ENCODE measurements at places on chromosomes 11 and 22.

GRCh38 chr11:33018840-33019239 lies 3.2 kb downstream of the DEPDC7 start:
- DNase-seq: no peak

DNA sequence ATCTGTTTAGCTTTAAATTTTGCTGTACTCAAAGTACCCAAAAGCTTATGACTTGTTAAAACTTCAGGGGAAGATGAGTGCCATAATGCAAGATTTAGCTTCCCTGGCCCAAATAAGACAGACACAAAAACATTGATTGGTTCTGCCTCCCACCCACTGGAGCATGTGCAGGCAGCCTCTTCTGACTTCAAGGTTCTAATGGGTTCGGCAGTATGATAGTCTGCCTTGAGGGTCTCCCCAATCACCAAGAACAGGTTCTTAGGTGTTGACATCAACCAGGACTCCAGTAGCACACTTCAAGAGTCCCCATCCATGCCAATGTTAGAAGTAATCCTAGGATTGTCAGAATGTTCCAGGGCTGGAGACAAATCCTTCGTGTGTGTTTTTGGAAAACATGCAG lies 12.5 kb downstream of the EIF4G2 start:
- DNase-seq: no peak

DNA sequence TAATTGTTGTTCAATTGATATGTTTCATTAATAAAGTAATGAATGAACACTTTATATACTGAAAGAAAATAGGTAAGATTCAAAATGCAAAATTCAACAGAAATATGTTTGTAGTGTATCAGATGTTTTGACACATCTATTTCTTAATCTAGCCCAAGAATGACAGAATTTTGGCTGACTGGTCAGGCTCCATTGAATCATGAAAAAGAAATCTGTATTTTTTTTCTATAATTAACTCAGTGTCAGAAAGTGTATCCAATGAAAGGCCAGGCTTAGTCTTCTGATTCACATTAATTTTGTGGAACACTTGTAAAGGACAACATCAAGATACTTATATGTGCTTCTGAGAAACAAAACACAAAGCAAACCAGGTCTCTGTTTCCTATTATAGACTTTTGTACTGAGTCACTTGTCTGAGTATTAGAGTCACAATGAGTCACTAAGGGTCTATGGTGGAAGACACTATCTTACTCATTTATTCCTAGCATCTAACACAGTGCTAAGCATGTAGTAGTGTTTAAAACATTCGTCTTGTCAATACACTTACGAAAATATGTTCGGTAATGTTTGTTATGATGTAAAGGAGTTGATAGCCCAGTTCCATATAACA lies 297.7 kb upstream of the CCDC90B start:
- no peak for DNase-seq

- DNase-seq: no peak
Observed at GRCh38 chr11:12214751-12215150, 104.4 kb downstream of the MICAL2 start.

DNA sequence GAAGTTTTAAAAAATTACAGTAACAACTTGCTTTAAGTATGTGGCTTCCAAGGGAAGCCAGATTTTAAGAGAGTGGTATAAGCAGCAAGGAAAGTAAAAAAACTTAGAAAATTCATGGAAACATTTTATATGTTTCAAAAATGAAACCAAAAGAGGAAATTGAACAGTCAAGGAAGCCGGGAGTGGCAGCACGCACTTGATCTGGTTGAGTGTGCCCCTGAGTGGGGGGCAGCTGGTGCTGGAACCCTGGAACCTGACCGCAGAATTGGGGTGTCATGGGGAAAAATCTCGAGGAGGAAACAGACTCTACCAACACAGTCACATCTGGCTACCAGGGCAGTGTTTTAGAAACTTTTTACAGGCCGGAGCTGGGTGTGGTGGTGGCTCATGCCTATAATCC lies 14.0 kb downstream of the MICALL1 start:
- no peak for DNase-seq

- DNase-seq: no peak
Observed at GRCh38 chr11:125111001-125111342, 454 bp downstream of the TMEM218 start.

- DNase-seq: no peak
Observed at GRCh38 chr22:30310881-30311771, 15.6 kb downstream of the TBC1D10A start.

GRCh38 chr11:13955971-13956421 lies 6.5 kb upstream of the SPON1 start:
- DNase-seq: no peak

DNA sequence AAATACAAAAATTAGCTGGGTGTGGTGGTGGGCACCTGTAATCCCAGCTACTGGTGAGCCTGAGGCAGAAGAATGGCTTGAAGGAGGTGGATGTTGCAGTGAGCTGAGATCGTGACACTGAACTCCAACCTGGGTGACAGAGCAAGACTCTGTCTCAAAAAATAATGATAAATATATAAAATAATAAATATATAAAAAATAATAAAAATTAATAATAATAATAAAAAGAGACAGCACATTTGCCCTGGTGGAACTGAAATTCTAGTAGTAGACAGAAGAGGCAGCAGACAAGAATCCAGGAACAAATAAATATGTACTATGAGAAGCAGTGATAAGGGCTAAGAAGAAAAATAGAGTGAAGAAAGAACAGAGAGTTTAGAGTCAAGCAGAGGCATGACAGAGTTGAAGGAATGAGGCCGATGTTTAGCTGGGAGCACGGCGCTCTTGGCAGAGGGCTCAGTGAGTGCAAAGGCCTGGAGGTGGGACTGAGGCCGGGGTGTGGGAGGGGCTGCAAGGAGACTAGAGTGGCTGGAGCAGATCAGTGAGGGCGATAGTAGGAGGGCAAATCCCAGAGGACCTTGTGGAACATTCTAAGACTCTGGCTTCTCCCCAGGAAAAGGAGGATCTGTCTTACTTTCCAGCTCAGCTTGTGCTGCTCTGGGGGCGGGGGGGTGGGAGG lies 410.3 kb downstream of the MN1 start:
- DNase-seq: no peak

- DNase-seq: peak; percentile 37
Observed at GRCh38 chr11:78646564-78647185, 72.0 kb upstream of the NARS2 start.

- DNase-seq: no peak
Observed at GRCh38 chr11:59555601-59556114, 44.3 kb downstream of the OR4D9 start.

DNA sequence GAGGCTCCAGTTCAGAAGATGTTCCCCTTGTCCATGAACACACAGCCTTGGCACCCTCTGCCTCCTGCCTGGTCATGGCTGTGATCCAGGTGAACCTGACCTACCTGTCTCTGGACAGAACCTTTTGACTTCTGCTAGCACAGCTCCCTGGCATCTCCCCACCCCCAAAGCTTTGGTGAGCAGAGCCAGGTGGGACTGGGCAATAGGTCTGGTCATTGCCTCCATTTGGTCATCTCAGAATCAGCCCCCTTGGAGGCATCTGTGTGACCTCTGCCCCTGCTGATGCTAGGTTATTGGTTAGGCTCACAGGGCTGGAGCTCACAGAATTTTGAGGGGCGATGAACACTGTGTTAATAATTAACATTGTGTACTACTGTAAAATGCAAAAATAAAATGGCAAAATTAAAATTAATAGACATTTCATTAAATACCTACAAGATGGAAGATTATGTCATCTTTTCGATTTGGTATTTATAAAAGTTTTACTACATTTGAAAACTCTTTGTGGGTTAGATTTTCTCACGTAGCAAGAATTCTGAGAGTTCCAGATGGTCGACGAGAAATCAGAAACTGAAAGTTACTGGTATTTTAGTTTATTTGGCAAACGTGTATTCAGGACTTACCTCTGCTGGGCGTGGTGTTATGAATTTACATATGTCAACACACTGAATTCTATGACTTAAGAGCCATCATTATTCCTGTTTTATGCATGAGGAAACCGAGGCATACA lies 8.3 kb upstream of the KIAA0930 start:
- DNase-seq: no peak

GRCh38 chr11:123302751-123303195 lies 107.7 kb upstream of the CLMP start:
- DNase-seq: no peak

GRCh38 chr22:35148866-35149548 lies 83.0 kb downstream of the ISX start:
- DNase-seq: no peak

- DNase-seq: no peak
Observed at GRCh38 chr11:110162216-110162615, 69.0 kb downstream of the ZC3H12C start.
